Posterior vena cava (tissue), 2 donors: ENCODE measurements at places on chromosomes 13 and 19. TPM values are rescaled to one million over a fixed set of nuclear protein-coding genes. Genes with fewer than 3 reads are reported as not detected.

The LMTK3 gene
- 0.57 TPM for total RNA-seq

The GPR183 gene
- 14.7 TPM for total RNA-seq

The RGS9BP gene
- total RNA-seq: 0.24 TPM

The ADGRE1 gene
- 0.48 TPM for total RNA-seq

The ATP4A gene
- total RNA-seq: not detected

The C13orf42 gene
- not detected for total RNA-seq

The ARGLU1 gene
- 72.8 TPM for total RNA-seq

The CD22 gene
- total RNA-seq: 5.6 TPM

The ZNF865 gene
- 10.1 TPM for total RNA-seq

The CYP2F1 gene
- not detected for total RNA-seq

The SIGLEC8 gene
- 0.19 TPM for total RNA-seq

The MYO16 gene
- total RNA-seq: 0.09 TPM

The SCEL gene
- not detected for total RNA-seq

The RUVBL2 gene
- 34.7 TPM for total RNA-seq

The GAPDHS gene
- not detected for total RNA-seq

The ZNF723 gene
- not detected for total RNA-seq

The MCOLN1 gene
- 23.1 TPM for total RNA-seq

The BRSK1 gene
- total RNA-seq: 7.2 TPM

The AP3D1 gene
- total RNA-seq: 93.3 TPM

The CDX2 gene
- not detected for total RNA-seq
